ENCODE measurements at places on chromosomes 2 and 18.

DNA sequence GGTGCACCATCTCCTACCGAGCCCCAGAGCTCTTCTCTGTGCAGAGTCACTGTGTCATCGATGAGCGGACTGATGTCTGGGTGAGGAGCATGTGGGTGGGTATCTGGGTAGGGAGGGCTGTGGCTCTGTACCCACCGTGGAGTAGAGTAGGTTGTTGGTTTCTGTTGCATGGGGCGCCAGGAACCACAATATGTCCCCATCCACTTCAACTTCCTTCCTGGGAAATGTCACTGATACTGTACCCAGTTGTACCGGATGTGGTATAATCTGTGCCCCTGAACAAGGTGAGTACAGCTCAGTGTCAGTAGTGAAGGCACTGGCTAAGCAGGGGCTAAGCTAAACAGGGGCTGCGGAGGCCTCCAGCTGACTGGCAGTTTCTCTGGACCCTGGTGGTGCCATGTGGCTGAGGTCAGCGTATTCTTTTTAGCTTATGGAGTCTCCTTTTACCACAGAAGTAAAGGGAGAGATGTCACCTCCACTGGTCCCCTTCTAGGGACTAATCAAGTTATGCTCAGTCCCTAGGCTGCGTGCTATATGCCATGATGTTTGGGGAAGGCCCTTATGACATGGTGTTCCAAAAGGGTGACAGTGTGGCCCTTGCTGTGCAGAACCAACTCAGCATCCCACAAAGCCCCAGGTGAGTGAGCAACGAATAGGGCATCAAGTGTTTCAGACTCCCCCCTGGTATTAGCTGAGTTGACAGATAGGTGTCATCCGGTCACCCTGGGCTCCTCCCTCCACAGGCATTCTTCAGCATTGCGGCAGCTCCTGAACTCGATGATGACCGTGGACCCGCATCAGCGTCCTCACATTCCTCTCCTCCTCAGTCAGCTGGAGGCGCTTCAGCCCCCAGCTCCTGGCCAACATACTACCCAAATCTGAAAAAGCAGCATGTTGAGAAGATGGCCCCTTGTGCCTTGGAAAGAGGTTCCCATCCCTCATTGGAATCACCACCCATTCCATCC, 2.7 kb downstream of the STK16 start:
- DNase-seq = no peak

- no peak for DNase-seq
Observed at GRCh38 chr2:142724713-142725349, 152.6 kb upstream of the KYNU start.

- no peak for DNase-seq
Observed at GRCh38 chr2:152861349-152861942, 143.0 kb downstream of the ARL6IP6 start.

- DNase-seq = no peak
Observed at GRCh38 chr18:34807106-34807796, 97.2 kb downstream of the DTNA start.

GRCh38 chr2:226795281-226796011, 4.2 kb downstream of the IRS1 start:
- DNase-seq = no peak
